ENCODE measurements at places on chromosomes 11 and 22.

DNA sequence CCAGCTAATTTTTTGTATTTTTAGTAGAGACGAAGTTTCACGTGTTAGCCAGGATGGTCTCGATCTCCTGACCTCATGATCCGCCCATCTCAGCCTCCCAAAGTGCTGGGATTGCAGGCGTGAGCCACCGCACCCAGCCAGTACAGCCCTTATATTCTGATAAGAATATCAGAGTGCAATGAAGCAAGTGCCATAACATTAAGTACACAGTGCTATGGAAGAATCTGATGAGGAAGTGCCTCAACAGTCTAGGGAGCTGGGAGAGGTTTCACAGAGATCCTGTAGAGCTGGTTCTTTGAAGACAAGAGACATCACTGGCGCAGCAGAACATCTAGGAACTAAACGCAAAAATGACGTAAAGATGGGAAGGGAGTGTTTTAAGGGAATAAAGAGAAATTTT, 2.1 kb downstream of the RTCB start:
- DNase-seq: no peak

DNA sequence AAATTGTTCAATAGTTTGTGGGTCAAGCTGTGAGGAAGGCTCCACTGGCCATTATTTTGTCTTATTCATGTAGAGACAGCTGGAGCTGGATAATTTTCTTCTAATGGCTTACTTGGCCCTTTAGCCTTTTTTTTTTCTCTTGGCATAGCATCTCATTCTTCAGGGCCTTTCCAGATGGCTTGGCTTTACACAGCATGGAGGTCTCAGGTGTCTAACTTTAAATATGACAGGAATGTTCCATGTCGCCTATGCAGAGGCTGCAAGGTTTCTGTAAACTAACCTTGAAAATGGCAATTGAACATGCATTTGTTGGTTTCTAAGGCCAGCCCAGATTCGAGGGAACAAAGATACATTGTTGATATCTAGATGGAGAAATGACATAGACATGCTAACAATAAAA, 247.9 kb upstream of the CNTN5 start:
- no peak for DNase-seq

DNA sequence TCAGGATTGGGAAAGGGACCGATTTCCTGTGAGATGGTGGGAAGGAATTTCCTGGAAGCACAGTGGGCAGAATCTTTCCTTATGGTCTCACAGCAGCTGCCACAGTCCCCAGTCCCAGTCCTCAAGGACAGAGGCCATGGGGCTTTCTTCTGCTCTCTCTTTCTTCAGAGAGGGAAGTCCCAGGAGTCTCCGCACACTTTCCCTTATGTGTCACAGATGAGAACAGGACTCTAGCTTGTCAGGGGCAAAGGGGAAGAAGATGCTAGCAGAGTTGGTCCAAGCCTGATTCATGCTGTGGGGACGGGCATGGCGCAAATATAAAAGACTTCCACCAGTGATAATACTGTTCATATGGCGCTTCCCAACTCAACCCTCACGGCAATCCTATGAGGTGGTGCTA, 7.5 kb upstream of the PPFIA1 start:
- DNase-seq: no peak

DNA sequence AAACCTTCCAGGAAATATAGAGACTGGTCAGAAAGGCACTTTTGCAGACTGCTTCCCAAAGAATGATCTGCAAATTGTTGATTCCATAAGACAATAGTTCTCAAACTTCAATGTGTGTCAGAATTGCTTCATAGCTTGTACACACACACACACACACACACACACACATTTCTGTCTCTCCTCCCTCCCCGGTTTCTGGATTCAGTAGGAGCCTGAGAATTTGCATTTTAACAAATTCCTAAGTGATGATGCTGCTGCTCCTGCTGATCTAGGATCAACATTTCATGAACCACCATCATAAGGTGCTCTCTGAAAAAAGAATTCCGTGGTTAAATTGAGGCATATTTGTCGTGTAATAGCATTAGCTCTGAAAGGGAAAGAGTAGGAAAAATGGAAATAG, 35.3 kb upstream of the FZD4 start:
- DNase-seq: no peak

- DNase-seq: no peak
Measured at GRCh38 chr22:38766076-38766777, 10.4 kb upstream of the SUN2 start.

DNA sequence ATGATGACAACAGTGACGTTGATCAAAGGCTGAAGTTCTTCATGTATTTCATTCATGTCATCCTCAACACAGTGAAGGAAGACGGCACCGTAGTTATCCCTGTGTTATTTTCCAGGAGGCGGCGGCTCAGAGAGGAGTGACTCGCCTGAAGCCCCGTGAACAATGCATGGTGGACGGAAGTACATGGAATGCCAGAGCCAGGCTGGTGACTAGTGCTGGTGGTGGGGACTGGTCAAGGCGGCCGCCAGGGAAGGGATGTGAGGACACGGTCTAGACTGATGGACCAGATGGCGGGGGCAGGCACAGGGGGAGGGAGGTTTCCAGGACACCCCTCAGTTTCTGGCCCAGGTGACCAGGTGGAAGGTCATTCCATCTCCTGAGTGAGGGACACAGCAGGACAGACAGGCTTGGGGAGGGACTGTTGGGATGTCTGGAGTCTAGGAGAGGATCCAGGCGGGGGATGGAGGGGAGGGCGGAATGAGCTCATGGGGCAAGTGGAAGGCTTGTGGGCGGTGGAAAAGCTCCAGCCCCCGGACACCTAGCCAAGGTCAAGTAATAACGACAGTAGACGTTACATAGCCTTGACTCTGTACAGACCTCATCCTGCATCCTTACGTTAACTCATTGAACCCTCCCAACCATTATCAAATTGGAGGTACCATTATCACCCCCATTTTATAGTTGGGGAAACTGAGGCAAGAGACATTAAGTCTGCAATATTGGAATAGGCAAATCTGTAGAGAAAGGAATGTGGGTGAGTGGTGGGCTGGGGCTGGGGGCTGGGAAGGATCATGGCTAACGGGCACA, 16.0 kb upstream of the PICK1 start:
- no peak for DNase-seq

DNA sequence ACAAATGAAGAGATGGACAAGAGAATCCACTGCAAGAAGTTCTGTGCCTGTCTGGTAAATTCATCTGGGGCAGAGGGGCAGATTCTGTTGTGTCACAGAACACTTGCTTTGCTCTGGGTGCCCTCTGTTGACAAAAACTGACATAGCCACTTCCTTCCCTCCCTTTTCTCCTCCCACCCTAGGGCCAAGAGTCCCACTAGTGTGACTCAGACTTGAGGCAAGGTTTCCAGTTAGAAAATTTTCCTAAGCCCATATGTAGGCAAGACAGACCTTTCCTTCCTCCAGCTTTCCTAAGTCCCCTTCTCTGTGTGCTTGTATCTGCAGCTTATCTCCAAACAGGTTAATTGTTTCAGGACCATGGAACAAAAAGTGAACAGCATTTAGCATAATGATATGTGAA, 106.8 kb downstream of the RBFOX2 start:
- DNase-seq: no peak

- DNase-seq: no peak
Measured at GRCh38 chr11:11020747-11021149, 162.9 kb upstream of the ZBED5 start.

DNA sequence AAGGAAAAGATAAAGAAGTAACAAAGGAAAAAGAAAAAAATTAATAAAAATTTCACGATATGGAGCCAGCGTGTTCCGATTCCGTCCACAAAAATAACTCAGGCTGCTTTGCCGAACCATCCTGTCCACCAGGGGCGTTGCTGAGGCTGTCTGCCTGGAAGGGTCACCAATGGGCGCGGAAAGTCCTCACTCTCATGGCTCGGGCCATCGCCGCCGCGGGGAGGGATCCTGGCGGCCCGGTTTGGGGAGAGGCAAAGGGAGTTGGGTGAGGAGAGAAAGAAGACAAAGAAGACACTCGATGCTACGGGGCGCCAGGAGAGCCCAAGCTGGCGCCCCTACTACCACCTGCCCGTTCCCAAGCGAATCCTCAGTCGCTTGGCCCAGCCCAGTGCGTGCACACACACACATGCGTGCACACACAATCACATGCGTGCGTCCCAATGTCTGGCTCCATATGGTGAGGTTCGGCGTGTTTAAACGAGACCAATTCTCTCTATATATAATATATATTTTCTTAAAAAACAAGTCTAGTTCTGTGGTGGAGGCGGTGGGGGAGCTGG, 5.6 kb upstream of the PYGM start:
- DNase-seq: no peak

DNA sequence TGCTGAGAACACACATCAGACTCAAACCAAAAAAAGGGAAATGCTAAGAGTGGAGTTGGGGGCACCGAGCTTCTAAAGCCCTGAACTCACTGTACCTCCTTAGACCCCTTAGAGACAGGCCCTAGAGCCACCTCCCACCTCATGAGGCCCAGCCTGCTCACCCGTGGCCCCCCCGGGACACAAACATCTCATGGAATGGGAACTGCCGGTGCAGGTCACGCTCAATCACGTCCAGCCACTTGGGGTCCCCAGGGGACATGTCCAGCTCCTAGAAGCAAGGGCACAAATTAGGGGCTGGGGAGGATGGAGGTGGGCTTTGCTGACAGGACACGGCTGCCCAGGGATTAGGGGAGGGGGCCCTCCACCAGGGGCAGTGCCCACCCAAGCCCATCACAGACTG, 6.3 kb upstream of the CASTOR1 start:
- no peak for DNase-seq

- DNase-seq: no peak
Measured at GRCh38 chr22:46076651-46077339, 73.5 kb upstream of the PPARA start.

- no peak for DNase-seq
Measured at GRCh38 chr11:77267962-77268361, 33.5 kb downstream of the GDPD4 start.

DNA sequence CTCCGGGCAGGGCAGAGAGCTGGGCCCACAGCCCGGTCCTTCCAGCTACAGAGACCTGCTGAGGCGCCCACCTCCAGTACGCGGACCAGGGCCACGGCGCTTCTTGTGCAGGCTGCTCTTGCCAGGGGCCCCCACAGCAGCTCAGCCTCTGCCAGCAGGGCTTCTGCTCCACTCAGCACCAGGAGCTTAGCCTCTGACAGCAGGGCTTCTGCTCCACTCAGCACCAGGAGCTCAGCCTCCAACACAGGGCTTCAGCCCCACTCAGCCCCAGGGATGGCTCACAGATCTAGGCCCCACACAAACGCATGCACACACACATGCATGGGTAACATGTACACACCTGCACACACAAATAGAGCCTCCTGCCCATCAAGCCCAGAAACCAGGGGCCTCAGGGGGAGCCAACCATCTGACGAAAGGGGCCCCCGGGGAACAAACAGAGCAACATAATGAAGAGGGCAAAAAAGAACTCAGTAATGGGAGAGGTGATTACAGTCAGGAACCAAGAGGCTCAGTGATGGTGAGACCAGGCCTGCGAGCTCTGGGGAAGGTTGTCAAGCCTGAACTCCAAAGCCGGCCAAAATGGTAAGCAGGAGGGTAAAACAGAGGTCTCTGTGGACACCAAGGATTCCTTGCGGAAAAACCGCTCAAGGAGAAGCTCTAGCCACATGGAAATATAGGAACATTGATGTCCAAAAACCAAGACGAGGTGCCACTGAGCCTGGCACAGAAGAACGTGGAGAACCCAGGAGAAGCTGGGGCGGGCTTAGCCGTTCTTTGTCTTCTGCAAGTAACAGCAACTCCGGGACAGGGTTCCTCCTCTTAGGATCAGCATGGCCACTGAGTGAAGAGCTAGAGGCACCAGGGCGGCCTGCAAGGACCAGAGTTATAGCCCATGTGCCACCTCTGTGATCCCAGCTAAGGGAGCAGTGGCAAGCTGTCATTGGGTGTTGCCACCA, 46.5 kb downstream of the GNB1L start:
- DNase-seq: no peak

DNA sequence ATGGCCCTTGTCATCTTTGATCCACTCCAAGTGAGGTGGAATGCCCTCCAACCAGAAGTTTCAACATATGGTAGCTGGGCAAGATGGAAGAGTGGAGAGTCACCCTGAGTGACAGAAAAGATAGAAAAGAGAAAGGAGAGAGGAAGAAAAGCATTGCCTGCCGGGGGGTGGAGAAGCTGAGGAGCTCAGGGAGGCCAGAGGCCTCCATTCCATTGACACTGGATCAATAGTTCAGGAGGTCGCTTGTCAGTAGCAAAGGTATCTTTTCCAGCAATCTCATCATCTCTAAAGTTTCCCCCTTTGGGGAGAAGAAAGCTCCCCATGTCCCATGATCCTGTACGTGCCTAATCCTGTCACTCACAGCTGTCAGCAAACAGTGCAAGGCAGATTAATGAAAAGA, 6.7 kb upstream of the C1QTNF6 start:
- no peak for DNase-seq

- DNase-seq: no peak
Measured at GRCh38 chr11:67114275-67114896, 4.7 kb upstream of the KDM2A start.

- DNase-seq: no peak
Measured at GRCh38 chr11:44725016-44725685, 1.6 kb upstream of the TSPAN18 start.

DNA sequence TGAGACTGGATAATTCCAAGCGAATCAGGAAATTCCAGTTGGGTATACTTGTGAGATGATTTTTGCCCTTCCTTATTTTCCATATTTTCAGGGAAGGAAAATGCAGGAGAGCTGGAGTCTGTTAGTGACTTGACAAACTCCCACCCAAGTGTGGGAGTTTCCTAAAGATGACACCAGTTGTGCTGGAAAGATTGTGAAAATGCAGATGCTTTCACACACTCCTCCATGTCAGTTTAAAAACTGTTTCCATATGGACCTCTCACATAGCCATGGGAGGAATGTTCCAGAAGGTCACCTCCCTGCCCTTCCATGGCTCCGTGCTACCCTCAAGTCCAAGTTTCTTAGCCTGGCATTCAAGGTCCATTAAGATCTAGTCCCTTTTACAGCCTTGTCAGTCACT, 350.7 kb upstream of the NARS2 start:
- DNase-seq: no peak

DNA sequence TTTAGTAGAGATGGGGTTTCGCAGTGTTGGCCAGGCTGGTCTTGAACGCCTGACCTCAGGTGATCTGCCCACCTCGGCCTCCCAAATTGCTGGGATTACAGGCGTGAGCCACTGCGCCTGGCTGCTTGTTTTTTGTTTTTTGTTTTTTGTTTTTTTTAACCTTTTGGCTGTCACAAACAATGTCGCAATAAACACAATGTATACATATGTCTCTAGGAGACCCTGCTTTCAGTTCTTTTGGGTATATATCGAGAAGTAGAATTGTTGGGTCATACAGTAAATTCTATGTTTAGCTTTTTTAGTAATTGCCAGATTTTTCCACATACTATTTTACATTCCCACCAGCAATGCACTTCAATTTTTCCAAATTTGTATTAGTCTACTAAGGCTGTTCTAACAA, 28.0 kb downstream of the RBX1 start:
- DNase-seq: no peak

GRCh38 chr11:133386852-133387251, 145.4 kb downstream of the OPCML start:
- no peak for DNase-seq

- DNase-seq: no peak
Measured at GRCh38 chr11:78583889-78584288, 9.2 kb upstream of the NARS2 start.

GRCh38 chr22:45917146-45917545, 59.8 kb downstream of the WNT7B start:
- DNase-seq: no peak

- DNase-seq: no peak
Measured at GRCh38 chr11:32446227-32446626, 10.9 kb upstream of the WT1 start.
